Iris pigment epithelial cell (primary cell): ENCODE measurements at places on chromosomes 4 and X.

- no peak for DNase-seq
Observed at GRCh38 chr4:76953956-76954355, 4.4 kb downstream of the SEPTIN11 start.

GRCh38 chr4:107856901-107857300 is 32.2 kb downstream of the SGMS2 start:
- no peak for DNase-seq

DNA sequence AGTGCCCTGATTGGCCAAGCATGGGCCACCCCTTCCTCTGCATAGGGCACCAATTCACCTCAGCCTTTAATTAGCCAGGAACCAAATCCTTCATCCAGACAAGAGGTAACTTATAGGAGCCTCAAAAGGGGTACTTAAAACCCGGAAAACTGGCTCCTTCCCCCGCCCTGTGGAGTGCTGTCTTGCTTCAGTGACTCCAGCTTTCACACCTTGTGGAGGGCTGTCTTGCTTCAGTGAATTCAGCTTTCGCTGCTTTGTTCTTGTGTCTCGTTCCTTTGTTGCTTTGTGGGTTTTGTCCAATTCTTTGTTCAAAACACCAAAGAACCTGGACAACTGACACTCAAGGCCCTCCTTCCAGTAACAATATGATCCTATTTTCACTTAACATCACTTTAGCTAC is 82.2 kb upstream of the FRG1 start:
- DNase-seq = no peak

DNA sequence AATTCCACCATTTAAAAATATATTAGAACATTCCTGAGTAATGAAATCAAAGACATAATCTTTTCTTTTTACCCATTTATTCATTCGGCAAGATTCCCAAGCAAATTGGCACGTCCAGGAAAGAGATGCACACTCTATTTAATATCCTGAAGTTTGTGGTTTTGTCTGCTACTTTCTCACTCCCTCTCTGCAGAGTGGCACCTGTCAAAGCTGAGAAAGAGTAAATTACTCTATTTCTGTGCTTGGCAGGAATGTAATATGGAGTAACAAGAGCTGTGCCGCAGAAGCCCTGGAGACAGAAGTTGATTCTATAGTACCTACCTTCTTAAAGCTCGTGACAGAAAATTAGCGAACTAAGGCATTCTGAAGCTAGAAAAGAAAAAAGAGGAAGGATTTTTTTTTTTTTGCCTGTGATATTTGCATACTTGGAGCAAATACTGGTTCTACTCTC is 5.5 kb downstream of the GSTCD start:
- peak; percentile 12 for DNase-seq

DNA sequence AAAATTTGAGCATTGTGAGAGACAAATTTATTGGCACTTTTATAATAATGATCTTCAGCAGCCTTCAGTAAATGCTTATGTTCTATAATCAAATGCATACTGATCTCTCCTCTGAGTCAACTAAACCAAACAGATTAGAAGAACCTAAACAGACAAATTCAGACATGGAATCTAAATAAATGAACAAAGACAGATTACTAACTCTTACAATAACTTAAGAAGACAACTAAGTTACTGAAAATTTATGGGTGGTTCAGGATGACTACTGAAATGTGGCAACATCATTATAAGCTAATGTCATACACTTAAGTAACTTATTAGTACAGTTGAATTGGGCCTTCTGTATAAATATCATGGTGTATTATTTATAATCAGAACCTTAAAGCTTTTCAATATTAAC is 127.3 kb downstream of the NEK1 start:
- DNase-seq = peak; percentile 34

DNA sequence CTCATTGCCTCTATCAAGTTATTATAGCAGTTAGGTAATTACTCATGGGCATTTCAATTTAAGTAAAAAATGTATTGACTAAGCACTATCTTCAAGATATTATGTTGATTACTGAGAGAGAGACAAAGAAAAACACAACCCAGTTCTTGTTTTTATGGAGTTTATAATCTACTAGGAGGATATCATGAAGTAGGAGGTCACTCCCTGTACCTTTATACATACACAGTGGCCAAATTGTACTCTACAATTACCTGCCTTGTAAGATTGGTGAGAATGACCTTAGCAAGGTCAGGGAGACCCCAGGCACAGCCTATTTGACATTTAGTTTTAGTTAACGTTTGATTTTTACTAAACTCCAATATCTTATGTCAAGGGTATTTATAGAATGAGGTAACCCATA is 5.5 kb downstream of the HPGD start:
- no peak for DNase-seq

DNA sequence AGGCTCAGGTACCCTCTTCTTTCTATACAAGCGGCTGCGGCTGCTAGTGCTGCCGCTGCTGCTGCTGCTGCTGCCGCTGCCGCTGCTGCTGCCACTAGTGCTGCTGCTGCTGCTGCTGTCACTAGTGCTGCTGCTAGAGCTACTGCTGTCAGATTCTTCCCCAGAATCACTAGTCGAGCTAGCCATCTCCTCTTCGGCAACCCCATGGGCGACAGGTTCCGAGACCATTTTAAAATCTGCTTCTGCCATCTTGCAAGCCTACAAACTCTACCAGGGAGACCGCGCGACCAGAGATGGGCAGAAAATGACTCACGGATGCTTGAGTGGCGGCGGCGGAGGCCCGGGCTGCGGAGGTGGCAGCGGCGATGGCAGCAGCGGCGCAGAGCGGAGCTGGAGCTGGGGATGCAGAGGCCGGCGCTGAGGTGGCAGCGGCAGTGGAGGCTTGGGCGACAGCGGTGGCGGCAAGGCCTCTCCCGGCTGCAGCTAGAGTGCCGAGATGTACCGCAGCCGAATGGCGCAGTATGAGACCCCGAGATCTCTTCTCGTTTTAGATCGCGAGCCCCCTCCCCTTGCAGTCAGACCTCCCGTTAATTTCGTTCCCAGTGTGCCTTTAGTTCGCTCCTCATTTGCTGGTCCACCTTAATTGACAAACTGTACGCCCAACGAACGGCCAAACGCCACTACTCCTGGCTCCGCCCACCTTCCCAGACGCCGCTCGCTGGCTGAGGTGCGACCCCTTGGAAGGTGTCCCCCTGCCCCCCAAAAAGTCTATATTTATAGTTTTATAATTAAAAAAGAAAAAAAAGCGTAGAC is at the start of gene NAP1L3:
TSS of gene NAP1L3 (minus strand) at position 523 of the 813 bp plus-strand sequence. CDS start at position 249, 274 bp downstream.
- peak; percentile 64 for DNase-seq

DNA sequence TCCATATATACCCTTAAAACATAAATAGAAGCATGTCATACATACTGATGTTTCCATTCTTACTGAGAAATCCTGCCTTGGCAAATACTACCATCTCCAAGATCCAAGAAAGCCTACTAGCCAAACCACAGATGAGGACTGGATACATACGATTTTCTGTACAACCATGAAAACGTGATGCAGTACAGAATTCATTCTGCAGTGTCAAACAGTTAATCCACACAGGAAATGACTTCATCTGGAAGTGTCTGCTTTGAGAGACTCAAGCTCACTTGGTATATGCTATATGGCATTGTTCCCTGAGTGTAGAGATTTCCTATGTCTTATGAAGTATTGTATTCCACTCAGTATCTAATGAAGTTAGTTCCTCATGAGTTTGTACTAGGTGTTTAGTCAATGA is 94.3 kb downstream of the CT47B1 start:
- DNase-seq = peak; percentile 80

- DNase-seq = no peak
Observed at GRCh38 chr4:169050881-169051760, 41.1 kb upstream of the CBR4 start.

GRCh38 chrX:3567686-3568085 is 145.8 kb downstream of the PRKX start:
- peak; percentile 9 for DNase-seq

- no peak for DNase-seq
Observed at GRCh38 chr4:113524096-113524495, 237.4 kb downstream of the CAMK2D start.

DNA sequence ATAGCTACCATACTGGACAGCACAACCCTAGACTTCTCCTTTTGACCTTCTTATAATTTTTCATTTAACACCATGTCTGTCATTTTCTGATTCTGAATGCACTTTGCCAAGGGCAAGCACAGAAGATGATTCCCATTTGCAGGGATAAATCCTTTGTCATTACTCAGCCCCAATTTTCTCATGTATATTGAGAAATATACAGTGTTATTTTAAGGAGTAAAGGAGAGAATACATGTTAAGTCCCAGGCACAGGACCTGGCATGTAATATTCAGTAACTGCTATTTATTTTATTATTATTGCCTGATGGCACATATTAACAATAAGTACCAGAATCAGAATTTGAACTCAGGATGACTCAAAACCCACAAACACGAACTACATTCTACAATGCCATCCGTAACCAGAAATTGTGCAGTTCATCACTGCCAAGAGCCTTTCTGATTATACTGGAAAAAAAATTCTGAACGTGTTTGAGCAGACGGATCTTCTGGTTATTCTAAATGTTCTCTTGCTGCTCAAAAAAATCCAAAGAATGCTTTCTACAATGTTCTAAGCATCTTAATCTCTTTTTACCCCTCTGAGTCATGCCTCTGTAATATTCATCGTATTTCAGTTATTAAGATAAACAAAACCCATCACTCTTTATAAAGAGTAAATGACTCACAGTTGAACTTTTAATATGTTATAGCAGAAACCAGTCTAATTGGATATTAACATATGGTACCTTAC is 170.0 kb downstream of the MID1 start:
- DNase-seq = peak; percentile 85

- DNase-seq = no peak
Observed at GRCh38 chr4:182825786-182826185, 91.4 kb downstream of the DCTD start.

- peak; percentile 75 for DNase-seq
Observed at GRCh38 chr4:99723612-99724011, 66.0 kb upstream of the C4orf54 start.

DNA sequence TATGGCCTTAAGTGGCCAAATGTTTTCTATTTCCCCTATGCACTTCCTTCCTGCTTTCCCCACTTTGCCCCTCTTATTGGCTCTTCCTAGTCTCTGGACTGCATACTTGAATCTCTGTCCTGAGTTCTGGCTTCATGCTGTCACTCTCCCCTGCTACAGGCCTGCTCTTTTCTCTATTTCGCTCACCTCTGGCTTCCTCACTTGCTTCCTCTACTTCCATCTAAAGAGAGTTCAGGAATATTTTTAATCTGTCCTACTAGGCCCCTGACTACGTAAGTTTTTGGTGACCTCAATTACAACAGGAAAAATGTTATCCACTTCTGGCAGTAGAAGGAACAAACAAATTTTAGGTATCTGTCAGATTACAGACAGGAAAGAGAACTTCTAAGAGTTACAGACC is 65.7 kb upstream of the WDR17 start:
- no peak for DNase-seq

- peak; percentile 36 for DNase-seq
Observed at GRCh38 chrX:41029332-41029731, 55.9 kb upstream of the USP9X start.

DNA sequence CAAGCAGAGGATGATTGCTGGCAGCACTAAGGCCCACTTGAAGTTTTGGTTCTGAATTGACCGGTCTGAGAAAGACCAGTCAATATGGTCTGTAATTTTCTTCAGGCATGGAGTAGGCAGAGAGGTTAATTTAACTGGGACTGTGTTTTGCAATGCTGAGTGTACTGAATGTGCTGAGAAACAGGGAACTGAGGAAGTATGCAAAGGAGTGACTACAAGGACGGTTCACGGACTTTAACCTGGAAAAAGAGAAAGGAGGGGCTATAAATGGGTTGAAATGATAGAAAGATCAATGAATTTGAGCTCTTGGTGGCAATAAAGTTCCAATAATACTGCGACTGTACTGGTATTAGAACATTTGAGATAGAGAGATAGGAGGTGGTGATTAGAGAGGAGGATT is 84.5 kb downstream of the MAGEB17 start:
- DNase-seq = no peak

GRCh38 chr4:77156533-77156911 is 485 bp upstream of the CCNG2 start:
- DNase-seq = peak; percentile 100

DNA sequence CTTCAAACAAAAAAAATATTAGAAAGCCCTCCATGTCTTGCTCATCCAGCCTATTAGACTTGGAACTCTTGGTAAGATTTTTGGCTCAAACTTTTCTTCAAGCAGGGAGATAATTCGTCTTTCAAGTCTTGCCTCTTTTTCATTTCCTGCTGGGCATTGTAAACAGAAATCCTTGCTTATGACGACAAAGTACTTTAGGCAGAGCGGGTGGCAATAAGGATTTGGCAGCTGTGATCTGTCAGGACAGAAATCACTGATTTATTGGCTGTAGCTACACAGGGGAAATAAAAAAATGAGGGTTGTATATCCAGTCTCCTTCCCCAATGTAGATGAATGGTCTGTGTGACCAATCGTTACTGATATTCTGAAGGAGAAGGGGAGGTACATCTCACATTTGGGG is 121.6 kb downstream of the SLC4A4 start:
- no peak for DNase-seq

- DNase-seq = no peak
Observed at GRCh38 chr4:121692261-121692660, 4.5 kb downstream of the ANXA5 start.

DNA sequence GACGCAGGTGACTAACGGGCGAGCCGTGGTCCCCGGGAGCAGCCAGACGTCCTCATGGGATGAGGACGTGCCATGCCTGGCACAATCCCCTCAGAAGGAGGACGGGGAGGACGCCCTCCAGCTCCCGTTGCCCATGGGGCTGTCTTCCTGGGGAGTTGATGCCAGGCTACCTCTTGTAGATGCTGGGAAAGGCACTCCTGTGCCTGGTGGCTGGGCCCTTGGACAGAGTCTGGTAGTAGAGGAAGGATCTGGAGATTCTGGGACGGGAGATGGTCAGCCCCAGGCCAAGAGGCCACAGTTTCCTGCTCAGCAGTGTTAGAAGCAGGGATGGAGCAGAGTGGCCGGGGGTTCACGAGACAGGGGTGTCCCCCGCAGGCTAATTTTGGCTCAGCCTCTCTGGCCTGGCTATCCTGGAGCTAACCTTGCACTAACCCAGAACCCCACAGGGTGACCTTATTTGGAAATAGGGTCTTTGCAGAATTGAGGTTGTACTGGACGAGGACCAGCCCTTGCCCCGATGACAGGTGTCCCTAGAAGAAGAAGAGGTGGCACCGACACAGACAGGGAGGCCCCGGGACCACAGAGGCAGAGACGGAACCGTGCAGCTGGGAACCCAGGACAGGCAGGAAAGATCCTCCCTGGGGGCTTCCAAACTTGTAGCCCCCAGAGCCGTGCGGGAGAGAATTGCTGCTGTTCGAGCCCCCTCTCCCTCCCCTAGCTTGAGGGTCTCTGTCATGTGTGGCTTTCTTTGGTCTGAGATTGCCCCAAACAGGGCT is 50.1 kb upstream of the ADRA2C start:
- no peak for DNase-seq
